ENCODE measurements at places on chromosomes 3 and 15.

GRCh38 chr3:32508711-32509110 lies 6.1 kb upstream of the CMTM6 start:
- no peak for DNase-seq

- no peak for DNase-seq
Measured at GRCh38 chr3:67858492-67858891, 204.1 kb upstream of the SUCLG2 start.

DNA sequence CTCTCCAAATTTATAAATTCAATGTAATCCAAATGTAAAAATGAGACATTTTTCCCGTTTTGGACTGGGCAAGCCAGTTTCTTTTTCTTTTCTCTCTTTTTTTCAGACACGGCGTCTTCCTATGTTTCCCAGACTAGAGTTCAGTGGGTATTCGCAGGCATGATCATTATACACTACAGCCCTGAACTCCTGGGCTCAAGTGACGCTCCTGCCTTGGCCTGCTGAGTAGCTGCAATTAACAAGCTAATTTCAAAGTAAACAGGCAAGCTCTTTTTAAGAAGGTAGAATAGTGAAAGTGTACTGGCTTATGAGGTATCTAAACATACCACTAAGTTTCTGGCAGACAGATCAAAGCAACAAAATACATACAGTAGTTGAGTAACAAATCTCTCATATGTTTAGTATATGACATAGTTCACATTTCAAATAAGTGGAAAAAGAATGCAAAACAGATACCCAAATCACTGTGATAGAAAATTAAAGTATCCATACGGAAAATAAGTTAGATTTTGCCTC lies 13.5 kb downstream of the HIGD1A start:
- DNase-seq: no peak

GRCh38 chr3:161557445-161558150 lies 61.0 kb downstream of the OTOL1 start:
- DNase-seq: no peak

- DNase-seq: no peak
Measured at GRCh38 chr15:79381593-79381992, 50.5 kb upstream of the MINAR1 start.

- DNase-seq: no peak
Measured at GRCh38 chr3:178950676-178951075, 120.9 kb downstream of the ZMAT3 start.

DNA sequence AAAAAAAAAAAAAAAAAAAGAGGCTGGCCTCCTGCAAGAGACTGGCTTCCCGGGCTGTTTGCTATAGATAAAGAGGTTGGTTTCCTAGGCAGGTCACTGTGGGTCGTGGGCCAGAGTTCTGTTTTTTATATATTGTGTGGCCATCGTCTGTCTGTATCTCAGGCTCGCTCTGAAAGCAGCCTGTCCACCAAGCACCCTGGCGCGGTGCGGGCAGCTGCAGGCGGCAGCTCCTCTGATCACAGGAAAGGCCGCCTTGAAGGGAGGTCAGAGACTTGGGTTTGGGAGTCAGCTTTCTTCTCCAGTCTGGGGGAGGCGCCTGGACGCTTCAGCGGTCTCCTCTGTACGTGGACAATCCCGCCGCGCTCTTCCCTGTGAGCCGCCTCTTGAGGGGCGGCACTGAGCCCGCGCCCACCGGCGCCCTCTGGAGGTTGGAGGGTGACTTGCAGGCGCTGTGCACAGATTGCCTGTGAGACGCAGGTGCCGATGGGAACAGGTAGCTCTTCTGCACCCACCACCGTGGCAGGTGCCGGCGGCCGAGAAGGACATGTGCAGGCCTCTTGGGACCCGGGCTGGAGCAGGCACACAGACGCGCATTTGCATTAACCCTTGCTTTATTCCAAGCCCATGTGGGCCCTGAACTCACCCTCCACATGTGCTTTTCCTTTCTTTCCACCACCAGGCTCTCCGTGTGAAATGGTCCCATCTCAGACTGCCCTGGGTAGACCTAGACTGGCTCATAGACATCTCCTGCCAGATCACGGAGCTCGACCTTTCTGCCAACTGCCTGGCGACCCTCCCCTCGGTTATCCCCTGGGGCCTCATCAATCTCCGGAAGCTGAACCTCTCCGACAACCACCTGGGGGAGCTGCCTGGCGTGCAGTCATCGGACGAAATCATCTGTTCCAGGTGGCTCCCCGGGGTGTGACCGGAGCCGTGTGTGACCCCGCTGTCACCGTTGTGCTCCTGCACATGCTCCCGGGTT lies 89.3 kb downstream of the LRRK1 start:
- DNase-seq: peak; percentile 37

- no peak for DNase-seq
Measured at GRCh38 chr15:100923902-100924301, 4.7 kb downstream of the LRRK1 start.

DNA sequence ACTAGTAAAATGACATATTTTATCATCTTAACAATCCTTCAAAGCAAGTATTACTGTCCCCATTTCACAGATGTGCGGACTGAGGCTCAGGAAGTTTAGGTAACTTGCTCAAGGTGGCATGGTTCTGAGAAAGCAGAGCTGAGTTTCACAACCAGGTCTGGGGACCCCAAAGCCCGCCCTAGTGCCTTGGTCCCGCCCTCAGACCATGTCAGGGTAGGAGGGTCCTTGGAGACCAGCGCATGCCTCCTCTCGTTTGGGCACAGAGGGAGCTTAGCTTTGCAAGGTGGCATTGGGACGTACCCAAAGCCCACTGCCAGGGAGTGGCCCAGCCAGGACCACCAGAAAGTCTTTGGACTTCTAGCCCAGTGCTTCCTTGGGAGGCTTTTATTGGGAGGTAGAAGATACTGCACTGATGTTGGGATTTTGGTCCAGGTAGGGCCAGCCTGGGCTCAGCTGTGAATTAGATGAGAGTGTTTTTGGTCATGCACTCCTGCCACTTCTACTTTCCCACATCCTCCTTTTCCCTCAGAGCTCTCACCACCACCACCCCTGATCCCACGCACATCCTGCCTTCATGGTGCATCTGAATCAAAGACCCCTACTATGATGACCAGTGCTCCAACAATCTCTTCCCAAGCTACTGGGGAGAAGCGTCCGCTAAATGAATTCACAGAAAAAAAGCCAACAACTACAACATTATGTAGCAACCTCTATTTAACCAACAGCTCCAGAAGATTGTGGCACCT lies 307.9 kb downstream of the TLE3 start:
- no peak for DNase-seq

DNA sequence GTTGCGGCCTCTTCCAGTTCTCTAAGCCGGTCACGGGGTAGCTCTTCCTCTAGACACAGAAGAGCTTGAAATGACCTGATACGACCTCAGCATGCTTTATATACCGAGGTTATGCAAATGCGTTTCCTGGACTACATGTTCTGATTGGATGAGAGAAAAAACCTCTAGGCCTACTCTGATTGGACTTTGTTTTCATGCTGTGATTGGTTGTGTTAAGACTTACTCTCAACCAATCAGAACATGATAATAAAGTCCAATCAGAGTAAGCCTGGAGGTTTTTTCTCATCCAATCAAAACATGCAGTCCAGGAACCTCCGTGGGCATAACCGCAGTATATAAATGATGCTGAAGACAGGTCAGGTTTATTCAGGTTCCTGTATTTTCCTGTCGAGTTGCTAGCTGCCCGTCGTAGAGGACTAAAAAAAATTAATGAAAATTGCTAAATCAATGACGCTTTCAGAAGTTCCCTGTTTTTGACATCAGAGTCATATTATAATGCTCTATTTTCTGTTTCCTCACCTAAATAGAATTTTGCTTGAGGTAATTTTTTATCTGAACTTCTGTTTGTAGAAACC lies 177.4 kb downstream of the POTEB3 start:
- peak; percentile 56 for DNase-seq

DNA sequence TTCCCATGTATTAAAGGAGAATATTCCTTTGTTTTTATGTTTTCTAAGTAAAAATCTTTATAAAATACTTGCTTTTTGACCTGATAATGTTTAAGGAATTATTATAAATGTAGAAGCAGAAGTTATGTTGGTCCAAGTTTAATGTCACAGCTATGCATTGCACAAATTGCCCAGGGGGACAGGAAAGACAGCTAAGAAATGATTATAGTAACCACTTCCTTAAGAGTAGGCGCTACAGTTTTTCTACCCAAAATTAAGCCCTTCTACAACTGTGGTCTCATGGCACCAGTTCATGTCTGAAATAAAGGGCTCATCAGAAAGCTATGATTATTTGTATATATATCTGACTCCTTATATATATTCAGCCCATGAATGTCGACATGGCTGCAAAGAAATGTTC lies 176.4 kb downstream of the GBE1 start:
- no peak for DNase-seq

GRCh38 chr15:52730173-52730572 lies 51.0 kb upstream of the ATOSA start:
- no peak for DNase-seq

GRCh38 chr15:31327669-31328427 lies 1.2 kb downstream of the KLF13 start:
- no peak for DNase-seq

- no peak for DNase-seq
Measured at GRCh38 chr3:36543276-36543997, 163.1 kb downstream of the STAC start.

- no peak for DNase-seq
Measured at GRCh38 chr3:16302082-16302631, 37.1 kb downstream of the OXNAD1 start.

- no peak for DNase-seq
Measured at GRCh38 chr3:35426366-35426958, 212.9 kb upstream of the ARPP21 start.

- DNase-seq: no peak
Measured at GRCh38 chr3:128624526-128625138, 26.0 kb downstream of the RPN1 start.

GRCh38 chr3:183446838-183447205 lies 18.4 kb upstream of the MCF2L2 start:
- no peak for DNase-seq

DNA sequence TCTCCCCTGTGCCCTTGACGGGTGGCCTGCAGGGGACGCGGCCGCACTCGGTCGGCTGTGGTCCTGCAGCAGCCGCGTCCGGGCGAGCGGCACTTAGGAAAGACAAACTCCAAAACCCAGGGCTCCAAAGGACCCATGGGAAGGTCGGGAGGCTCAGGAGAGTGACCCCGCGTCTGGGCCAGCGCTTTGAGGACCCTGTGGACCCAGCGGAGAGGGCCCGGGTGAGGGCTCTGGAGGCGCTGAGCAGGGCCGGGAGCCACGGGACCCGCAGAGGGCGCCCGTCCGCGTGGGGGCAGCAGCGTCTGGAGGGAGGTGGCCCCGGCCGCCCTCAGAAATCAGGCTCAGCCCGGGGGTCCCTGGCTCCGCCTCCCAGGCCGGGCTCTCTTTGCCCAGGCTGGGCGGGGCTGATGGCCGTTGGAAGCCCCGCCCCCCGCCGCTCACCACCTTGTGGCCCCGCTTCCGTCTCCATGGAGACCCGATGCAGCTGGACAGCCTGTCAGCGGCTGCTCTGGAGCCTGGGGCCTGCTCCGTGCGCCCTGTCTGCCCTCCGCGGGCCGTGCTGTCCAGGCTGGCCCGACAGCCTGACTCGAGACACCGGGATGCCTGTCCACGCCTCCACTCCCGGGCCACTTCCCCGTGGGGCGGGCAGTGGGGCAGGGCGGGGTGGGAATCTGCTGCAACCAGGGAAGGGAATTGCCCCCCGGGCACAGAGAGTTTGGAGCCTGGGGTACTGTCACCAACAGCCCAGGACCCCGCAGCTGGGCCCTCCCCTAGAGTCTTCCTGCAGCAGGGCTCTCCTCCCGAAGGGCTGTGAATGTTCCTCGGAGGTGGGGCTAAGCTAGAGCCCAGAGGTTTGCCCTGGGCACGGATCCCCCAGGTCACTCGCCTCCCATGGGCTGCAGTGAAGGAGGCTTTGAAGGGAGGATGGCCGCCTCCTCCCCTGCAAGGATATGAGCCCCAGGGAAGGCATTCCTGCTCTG lies 34.8 kb upstream of the RPL32 start:
- DNase-seq: no peak

DNA sequence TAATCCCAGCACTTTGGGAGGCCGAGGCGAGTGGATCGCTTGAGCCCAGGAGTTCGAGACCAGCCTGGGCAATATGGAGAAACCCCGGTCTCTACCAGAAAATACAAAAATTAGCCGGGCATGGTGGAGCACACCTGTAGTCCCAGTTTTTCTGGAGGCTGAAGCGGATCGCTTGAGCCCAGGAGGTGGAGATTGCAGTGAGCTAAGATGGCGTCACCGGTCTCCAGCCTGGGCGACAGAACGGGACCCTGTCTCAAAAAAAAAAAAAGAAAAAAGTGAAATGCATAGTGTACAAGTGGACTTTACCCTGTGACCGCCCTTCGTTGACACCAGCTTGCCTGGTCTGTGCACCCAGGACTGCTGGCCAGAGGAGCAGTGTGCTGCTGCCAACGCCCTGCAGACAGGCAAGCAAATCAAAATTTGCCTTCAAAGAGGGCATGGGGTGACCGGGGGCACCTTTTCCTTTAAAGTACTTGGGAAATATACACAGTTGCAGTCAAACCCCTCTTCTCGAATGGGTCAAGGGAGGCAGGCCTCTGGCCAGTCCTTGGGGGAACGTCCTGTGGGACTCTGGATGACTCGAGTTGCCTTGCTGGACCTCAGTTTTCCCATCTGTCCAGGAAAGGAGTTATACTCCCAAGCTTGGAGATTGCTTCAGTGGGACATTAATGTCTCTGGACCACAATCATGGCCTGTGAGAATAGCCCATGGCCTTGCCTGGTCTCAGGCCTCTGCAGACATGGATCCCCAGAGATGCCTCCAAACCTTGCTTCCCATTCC lies 1.0 kb downstream of the XYLB start:
- DNase-seq: no peak

GRCh38 chr15:89876396-89877082 lies 17.3 kb downstream of the AP3S2 start:
- no peak for DNase-seq

- DNase-seq: no peak
Measured at GRCh38 chr3:105284876-105285275, 81.8 kb upstream of the ALCAM start.

DNA sequence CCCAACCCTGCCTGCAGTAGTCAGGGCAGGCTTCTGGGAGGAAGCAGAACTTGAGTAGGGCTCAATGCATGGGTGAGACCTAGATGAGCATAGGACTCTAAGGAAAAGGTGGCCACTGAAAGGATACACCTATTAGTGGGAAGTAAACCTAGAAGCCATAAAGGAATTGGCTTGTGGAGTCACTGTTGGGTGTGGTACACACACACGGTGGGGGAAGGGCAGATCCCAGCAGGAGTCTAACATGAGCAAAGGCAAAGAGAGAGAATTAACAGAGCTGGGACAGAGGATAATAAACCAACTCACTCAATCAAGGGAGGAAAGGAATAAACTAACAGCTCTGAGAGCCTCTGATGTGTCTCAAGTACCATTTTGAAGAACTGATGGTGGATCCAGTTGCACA lies 23.1 kb downstream of the DAPK2 start:
- no peak for DNase-seq

- peak; percentile 73 for DNase-seq
Measured at GRCh38 chr3:170760174-170760526, 109.8 kb downstream of the RPL22L1 start.

Data from LNCaP clone FGC (cell line).